ENCODE measurements at places on chromosomes 16 and 17. TPM values are rescaled to one million over a fixed set of nuclear protein-coding genes. Genes with fewer than 3 reads are reported as not detected.
A peak's percentile ranks its signal among the peaks of the same experiment; 100 is the strongest.

Gene GAST
- polyA plus RNA-seq = not detected

Gene FOXN1
- polyA plus RNA-seq = not detected

DNA sequence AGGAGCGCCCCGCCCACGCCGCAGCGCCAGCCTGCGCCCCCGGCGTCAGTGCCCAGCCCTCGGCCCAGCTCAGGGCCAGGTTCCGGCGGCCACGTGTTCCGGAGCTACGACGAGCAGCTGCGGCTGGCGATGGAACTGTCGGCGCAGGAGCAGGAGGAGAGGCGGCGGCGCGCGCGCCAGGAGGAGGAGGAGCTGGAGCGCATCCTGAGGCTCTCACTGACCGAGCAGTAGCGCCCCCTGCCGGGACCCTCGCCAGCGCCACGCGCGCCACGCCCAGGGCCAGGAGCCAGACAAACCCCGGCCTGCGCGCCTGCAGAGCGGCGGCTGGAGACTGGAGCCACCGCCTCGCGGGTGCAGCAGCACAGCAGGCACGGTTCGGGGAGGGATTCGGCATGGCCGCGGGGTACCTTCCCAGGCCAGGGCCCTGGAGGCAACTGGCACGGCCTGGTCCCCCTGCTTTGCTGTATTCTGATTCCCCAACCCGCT, 9.3 kb downstream of the CORO6 start:
- peak; percentile 86 for DNase-seq

DNA sequence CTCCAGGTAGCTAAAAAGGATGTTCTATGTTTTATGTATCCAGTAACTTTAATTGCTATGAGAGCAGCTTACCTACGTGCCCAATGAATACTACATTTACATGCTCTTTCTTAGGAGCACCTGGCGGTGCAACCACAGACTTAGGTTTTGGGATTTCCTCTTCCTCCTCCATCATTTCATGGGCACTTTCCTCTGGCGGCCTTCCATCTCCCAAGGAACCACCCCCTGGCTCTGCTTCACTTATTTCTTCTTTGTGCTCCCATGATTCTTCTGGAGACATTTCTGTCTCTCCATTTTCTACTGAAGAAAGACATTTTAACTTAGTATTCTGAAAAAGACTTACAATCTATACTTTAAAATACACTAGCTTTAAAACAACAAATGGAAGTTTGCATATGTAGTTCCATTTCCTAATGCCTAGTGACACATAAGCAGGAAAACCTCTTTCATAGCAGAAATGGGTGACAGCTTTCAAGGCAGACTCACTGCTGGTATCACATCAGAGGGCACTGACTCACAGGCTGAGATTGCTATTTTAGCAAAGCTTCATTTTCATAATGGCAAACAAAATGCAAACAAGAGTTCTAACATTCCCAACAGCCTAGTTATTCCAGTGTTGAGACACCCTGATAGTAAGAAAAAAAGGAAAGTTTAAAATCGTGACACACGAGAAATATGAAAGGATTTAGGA, 19.1 kb downstream of the GSPT1 start:
- DNase-seq = no peak

DNA sequence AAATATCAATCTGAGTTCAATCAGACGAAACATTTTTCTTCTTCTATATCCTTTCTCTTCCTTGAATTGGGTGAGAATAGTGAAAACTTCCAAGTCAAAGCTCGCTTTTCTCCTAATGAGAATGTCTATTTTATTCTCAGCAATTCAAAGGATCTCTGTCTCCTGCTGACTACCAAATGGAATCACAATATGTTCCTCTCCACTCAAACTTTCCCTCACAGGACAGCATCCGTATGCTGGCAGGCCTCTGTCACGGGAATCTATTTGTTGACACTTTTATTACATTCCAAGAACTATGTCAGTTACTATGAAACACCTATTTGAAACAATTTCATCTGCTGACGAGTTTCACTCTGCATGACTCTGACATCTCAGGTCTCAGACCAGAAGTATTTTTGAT, 1196.6 kb downstream of the CDH11 start:
- DNase-seq = peak; percentile 55

DNA sequence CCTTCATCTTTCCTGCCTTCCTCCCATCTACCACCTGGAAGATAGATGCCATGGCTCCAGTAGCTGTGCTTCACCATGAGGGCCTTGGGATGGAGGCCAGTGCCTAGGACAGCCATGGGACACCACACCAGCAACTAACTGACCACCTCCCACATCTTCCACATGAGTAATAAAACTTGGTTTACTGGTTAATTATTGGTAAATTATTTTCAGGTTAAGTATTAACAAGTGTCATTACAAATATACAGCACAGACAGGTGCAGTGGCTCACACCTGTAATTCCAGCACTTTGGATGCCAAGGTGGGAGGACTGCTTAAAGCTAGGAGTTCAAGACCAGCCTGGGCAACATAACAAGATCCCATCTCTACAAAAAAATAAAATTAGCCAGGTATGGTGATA, 14.0 kb downstream of the CDIP1 start:
- no peak for DNase-seq

DNA sequence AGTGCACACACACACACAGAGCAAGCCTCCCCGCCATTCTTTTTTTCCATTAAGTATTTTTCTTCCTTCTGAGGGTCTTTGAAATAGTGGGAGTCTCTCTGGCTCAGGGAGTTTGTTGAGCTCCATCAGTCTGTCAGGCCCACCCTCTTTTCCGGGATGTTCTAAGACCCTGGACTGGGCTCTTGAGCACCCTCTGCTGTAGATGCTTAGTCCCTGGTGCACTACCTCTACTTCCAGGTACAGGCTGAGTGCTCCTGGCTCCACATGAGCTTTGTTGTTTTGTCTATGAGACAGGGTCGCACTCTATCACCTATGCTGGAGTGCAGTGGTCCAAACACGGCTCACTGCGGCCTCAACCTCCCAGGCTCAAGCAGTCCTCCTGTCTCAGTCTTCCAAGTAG, 20.7 kb downstream of the LIMD2 start:
- no peak for DNase-seq

GRCh38 chr16:23564575-23565363, 7.2 kb downstream of the UBFD1 start:
- DNase-seq = no peak

DNA sequence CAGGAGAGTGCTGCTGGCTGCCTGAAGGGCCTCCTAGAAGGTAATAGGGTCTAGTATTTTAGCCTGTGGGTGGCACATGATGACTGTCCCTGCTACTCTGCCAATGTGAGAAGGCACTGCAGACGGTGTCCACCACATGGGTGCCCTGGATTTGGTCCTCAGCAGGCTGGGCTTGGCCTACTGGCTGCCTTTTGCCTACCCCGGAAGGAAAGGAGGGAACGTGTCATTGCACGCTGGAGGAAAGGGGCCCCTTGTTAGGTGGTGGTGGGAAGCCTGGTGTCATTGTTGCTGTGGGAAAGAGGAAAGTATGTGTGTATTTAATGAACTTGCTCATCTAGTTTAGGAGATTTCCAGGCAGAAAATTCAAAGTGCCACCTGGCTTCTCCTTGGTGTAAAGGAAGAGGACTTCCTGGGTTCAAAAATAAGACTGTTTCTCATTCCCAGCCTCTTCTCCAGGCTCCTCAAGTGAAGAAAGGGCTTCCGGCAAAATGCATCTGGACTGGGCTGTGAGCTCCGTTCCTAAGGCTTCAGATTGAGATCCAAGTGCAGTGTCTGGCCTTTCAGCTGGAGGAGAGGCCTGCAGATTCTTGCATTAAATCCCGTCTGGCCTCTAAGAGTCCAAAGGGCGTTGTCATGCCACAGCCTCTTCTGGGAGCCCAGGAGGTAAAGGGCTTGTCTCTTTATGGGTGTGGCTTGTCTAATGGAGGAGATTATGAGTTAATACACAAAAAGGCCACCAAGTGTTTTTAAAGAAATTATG, 55.1 kb downstream of the RPTOR start:
- DNase-seq = no peak

GRCh38 chr16:79843631-79844043, 243.1 kb upstream of the MAF start:
- no peak for DNase-seq
